ENCODE measurements at places on chromosomes 1 and 21.

- DNase-seq = peak; percentile 69
Measured at GRCh38 chr1:40064797-40065499, 24.4 kb downstream of the CAP1 start.

GRCh38 chr21:46639489-46640386, 4.3 kb downstream of the PRMT2 start:
- DNase-seq = no peak

DNA sequence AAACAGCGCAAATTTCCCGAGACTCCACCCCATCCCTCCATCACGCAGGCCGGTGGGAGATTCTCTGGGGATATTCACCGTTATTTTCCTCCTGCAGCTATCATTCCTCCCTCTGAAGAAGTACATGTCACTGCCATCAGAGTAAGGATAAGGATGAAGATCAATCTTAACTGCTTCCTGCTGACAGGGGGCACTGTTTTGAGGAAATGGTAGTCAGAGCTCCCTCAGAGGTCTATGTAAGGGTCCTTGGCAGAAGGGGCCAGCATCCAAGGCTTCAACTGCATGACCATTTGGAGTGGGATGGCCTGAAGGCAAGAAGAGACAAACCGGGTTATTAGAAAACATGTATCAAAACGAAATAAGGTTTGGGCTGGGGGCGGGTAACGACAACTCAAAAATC, 111.5 kb downstream of the KCNK1 start:
- no peak for DNase-seq

DNA sequence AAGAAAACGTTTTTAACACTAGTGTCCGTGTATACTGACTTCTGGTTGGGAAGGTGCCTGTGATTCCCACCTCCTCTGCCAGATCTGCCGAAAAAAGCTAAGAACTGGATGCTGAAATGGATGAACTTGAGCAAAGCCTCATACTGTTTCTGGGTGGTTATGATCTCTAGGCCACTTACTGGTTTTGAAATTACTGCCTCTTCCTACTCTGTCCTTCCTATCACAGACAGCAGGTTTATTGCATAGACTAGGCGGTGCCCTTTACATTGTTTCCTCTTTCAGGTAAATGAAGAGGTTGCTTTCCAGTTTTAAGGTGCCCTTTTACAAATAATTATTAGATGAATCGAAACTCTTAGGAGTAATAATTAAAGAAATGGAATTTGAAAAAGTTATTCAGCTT, 27.5 kb downstream of the PEX14 start:
- DNase-seq = no peak

DNA sequence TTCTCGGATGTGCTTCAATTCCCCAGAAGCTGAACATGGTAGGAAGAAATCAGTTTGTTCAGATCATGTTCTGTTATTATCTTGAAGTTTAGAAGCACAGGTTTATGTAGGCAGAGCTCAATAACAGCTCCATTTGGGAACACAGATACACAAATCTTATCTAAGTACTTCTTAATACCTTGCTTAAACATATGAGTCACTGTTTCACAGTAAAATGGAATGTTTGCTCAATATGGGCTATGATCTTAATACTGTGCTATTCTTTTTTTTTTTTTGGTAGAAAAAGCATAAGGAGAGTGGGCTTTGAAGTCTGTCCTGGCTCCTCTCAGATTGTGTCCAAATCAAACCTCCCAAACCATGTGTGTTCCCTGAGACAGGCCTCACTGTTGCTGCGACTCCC, 13.4 kb downstream of the PROK1 start:
- no peak for DNase-seq

GRCh38 chr1:152533327-152533938, 19.2 kb downstream of the CRCT1 start:
- peak; percentile 54 for DNase-seq

DNA sequence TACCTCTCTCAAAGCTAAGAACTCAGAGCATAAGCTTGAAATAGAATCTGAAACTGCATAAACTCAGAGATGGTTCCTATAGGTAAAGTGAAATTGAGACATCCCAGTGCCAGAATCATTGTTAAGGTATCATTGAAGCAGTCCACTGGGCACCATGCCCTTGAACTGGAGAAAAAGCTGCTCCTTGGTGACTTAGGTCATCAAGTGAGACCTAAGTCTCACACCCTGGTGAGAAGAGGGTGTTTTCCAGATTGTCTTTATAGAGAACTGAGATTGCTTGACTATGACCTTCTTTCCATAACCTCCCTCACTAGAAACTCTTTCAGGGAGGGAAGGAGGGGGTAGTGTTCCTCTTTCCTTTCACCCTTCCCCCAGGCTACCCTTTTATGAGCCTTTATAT, 9.4 kb upstream of the ATP6V1G3 start:
- peak; percentile 71 for DNase-seq

GRCh38 chr1:56396581-56396980, 182.8 kb downstream of the PLPP3 start:
- no peak for DNase-seq

DNA sequence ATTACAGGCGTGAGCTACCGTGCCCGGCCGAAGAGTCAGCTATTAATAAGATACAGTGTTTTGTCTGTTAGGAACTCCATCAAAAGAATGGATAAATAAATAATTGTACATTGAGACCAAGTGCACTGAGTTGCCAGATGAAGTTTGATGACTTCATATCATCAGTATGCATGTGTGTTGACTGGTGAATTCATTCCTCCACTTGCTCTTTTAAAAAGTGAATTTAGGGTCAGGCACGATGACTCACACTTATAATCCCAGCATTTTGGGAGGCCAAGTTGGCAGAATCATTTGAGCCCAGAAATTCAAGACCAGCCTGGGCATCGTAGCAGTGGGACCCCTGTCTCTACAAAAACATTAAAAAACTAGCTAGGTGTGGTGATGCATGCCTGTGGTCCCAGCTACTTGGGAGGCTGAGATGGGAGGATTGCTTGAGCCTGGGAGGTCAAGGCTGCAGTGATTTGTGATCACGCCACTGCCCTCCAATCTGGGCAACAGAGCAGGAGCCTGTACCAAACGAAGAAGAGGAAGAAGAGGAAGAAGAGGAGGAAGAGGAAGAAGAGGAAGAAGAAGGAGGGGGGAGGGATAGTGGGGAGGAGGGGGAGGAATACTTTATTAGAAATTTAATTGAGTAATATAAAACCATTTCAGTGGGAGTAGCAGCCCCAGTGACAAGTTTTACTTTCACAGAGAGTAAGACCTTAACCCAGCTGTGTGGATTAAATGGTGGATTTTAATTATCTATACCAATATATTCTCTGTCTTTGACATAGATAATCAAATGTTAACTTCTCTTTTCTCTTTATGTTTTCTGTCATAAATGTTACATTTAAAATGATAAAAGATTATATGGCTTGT, 74.9 kb downstream of the CCDC18 start:
- DNase-seq = no peak

DNA sequence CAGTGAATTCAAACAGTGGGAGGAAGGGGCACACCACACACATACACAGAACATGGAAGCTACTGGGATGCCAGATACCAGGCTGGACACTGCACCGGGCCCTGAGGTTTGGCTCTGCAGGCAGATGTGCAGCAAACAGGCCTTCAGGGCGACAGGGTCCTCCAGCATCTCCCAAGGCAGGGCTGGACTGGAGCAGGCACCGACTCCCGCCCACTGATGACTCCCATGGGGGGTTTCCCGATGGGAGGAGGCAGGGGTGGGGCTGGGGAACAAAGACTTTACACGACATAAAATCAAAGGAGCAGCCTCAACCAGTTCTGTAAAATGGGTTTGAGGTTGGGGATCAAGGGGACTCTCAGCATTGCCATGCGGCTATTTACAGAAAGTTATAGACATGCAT, 118.1 kb downstream of the SYT2 start:
- no peak for DNase-seq

GRCh38 chr1:11797525-11798216, 8.1 kb downstream of the MTHFR start:
- DNase-seq = no peak

GRCh38 chr1:226276987-226277386, 32.0 kb downstream of the LIN9 start:
- DNase-seq = no peak

- DNase-seq = no peak
Measured at GRCh38 chr1:10070206-10070605, 37.4 kb downstream of the UBE4B start.

- no peak for DNase-seq
Measured at GRCh38 chr1:117838911-117839310, 90.5 kb downstream of the GDAP2 start.

DNA sequence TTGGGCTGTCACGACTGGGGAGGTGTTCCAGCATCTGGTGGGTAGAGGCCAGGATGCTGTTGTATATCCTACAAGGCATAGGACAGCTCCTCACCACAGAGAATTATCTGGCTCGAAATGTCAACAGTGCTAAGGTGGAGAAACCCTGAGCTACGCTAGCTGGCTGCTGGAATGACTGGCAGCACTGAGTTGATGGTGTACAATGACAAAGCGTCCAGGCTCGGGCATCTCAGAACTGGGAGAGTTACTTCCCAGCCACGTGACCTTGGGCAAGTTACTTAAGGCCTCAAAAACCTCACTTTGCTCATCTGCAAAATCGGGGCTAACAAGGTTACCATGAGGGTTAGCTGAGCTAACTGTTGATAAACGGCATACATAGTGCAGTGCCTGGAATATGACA, 35.4 kb downstream of the GPR161 start:
- DNase-seq = no peak

- DNase-seq = peak; percentile 48
Measured at GRCh38 chr1:160432371-160432786, 32.0 kb downstream of the VANGL2 start.

DNA sequence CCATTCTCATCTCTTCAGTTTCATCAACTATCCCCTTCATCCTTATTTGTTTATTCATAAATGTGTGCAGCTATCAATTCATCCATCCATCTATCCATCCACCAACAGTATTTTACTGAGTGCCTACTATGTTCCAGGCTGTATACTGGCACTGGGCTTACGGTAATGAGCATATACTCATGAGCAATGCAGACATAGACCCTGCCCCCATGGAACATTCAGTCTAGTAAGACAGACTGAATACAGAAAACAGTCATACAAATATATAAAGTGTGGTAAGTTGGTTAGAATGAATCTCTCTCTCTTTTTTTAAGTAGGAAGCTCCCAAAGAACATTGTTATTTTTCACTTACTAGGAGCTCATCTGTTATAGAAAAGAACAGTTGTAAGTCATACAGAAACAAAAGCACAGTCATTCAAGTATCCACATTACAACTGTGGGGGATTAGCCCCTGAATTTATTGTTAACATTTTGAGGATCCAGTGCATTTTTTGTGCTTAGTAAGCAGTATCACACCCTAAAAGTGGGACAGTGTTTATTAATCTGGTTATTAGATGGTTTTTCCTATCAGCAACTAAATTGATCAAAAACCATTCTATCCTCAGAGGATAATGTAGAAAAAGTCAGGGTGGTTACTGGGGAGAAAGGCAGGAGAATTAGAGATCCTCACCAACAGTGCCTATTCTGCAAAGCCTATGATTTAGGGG, 3.6 kb downstream of the SLC16A4 start:
- no peak for DNase-seq

DNA sequence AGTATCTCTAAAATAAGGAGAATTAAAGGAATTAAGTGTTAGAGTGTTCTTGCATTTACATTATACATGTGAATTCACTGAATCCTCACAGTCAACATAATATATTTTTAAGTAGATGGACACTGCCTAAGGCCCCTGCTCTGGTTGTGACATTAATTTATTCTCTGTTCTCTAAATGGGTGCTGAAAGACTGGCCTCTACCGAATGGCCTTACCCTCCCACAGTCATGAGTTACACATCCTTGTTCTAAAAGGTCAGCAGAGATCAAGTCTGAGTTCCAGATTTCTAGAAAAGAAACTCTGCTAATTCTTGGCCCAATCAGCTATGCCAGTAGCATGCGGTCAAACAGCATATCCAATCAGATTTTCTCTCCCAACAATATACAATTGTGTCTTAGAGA, 193.2 kb downstream of the TM2D1 start:
- DNase-seq = peak; percentile 77

Data from inflammatory macrophage (primary cell).